ENCODE measurements at places on chromosomes 13 and 19.
A peak's percentile ranks its signal among the peaks of the same experiment; 100 is the strongest.

GRCh38 chr13:47303626-47304025, 406.8 kb upstream of the HTR2A start:
- DNase-seq: no peak

DNA sequence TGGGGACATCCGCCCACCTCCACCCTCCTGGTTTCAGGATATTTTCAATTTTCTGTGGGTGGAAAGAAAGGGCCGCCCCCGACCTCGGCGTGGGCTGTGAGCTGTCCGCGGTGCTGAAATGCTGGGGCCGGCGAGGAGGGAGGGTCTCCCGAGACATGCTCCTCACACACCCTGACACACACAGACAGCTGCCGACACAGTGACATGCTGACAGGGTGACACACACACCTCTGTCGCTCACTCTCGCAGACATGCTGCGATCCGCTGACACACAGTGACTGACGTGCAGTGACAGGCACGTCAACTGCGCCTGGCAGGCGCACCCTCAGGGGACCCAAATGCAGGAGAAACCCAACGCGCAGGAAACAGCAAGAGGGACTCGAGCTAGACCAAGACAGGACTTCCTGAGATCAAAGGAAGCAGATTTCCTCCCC, 25.1 kb upstream of the MEIS3 start:
- DNase-seq: peak; percentile 50

- DNase-seq: no peak
Measured at GRCh38 chr13:110890279-110891165, 24.3 kb downstream of the ANKRD10 start.

DNA sequence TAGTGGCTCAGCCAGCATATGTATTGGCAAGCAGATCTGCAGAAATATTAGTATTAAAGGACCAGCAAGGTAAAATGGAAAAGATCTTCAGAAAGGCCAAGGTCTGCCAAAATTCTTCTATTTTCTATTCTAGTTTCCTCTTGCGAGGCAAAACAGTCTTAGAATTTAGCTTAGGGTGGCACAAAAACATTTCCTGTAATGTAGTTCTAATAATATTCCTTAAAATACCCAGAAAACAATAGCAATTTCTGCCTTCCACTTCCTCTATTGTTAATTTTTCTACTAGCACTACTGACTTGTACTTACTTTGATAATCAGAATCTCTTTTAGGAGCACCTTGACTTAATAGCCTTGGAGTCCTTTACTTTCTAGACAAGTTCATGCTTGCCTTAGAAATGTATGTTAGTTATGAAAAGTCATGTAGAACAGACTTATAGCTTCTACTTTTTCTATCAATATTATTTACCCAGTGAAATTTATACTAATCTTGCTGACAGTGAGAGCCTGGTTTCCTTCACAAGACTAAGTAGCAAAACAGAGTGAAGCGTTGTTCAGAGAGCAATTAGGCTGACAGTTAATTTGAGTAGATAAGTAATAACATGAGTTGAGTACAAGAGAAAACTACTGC, 23.9 kb upstream of the LPAR6 start:
- DNase-seq: no peak

GRCh38 chr19:4556597-4557127, 2.8 kb downstream of the SEMA6B start:
- DNase-seq: no peak

GRCh38 chr13:77351315-77351714, 24.4 kb upstream of the MYCBP2 start:
- DNase-seq: no peak

DNA sequence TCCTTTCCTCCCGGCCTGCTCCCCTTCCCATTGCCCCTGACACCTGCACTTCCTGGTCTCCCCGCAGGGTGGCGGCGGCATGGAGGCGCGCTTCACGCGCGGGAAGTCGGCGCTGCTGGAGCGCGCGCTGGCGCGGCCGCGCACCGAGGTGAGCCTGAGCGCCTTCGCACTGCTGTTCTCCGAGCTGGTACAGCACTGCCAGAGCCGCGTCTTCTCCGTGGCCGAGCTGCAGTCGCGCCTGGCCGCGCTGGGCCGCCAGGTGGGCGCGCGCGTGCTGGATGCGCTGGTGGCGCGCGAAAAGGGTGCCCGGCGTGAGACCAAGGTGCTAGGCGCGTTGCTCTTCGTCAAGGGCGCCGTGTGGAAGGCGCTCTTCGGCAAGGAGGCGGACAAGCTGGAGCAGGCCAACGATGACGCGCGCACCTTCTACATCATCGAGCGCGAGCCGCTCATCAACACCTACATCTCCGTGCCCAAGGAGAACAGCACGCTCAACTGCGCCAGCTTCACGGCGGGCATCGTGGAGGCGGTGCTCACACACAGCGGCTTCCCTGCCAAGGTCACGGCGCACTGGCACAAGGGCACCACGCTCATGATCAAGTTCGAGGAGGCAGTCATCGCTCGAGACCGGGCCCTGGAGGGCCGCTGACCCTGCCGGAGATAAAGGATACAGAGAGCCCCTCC, 1.7 kb downstream of the TRAPPC5 start:
- no peak for DNase-seq

- DNase-seq: no peak
Measured at GRCh38 chr19:43957891-43958290, 6.9 kb downstream of the ZNF221 start.

DNA sequence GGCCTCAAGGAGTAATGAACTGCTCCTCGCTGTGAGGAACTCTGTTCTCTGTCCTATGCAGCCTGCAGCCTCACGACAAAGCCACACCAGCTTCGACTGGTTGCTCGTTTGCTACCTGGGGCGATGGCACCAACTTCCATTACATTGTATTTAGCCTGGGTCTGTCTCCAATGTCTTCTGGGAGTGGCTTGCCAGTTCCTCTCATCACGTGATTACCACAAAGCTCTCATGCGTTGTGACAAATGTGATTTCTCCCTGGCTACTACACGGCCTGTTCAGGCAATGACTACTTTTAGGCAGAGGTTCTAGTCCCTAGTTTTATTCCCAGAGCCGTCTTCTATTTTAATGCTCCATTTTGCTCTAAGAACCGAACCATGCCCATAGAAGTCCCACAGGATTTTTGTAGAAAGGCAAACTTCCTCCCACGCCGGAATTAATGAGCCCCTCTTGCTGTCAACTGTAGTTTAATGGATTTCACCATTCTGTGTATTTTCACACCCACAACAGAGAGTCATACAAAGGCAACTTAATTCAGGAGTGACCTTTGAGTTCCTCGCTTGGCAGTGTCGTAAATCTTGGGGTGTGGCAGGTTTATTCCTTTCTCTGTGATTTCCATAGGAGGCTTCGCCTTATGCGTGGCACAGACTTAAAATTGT, 351.9 kb downstream of the EFNB2 start:
- no peak for DNase-seq

DNA sequence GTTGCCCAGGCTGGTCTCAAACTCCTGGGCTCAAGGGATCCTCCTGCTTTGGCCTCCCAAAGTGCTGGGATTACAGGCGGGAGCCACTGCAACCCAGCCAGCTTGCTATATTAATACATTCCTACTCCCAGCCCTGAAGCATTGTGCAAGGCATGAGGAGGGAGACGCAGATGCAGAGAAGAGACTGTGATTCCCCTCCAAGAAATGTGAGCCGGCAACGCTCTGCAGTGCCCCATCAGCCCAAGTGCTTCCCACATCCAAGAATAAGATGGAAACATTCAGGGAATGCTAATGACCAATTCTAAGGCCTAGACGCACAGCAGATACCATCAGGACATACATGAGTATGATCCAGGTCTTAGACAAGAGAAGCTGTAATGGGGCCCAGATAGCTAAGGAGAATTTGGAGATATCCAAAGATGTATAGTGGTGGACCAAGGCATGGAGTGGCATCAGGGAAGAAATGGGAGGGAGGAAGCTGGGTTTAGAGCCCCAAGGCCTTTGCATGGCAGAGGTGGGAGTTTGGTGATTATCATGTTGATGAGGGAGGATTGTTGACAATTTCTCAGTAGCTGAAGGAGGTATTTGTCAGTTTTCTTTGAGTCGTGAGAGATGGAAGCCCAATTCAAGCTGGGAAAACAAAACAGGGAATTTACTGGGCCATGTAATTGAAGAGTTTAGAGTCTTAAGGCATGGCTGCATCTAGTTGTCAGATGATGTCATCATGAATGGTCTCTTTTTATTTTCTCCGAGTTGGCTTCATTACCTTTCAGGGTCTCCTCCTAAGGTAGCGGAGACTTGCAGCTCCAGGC, 2.9 kb downstream of the PPM1N start:
- no peak for DNase-seq

- DNase-seq: no peak
Measured at GRCh38 chr13:79833991-79834390, 353.0 kb downstream of the NDFIP2 start.

Data from naive thymus-derived CD4-positive, alpha-beta T cell (primary cell).